ENCODE measurements at places on chromosomes 2 and 18.

DNA sequence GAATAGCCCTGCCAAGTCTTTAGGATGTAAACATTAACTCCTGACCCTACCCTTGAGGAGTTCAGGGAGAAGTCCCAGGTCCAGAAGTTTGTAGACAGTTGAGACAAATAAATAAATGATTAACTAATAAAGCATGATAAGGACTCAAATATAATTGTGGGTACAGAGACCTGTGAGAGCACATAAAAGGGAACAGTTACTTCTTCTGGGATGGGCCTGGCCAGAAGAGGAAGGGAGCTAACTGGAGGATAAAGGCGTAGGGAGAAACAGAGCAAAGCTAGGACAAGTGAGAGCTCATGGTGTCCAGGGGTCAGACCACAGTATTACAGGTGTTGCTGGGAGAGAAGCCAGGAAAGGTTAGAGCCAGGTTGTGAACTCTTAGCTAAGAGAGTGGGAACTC, 3.0 kb downstream of the LCLAT1 start:
- no peak for DNase-seq

- DNase-seq = no peak
Measured at GRCh38 chr2:185433824-185434223, 304.8 kb upstream of the FSIP2 start.

DNA sequence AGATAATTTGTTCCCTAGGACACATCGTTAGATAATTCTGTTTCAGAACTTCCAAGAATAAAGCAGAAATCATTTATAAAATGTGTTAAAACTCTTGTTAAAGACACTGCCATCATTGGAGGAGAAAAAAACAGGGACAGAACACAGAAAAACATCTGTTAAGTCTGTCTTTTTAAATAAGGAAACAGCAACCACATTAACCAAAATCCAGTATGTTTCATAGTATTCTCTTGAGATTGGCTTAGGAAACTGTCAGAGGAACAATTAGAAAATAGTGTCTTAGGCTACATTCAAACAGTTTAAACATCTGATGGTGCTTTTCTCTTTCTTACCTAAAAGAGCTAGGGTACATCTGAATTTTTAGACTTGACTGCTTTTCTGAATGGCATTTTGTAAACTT, 81.6 kb downstream of the PMS1 start:
- no peak for DNase-seq

DNA sequence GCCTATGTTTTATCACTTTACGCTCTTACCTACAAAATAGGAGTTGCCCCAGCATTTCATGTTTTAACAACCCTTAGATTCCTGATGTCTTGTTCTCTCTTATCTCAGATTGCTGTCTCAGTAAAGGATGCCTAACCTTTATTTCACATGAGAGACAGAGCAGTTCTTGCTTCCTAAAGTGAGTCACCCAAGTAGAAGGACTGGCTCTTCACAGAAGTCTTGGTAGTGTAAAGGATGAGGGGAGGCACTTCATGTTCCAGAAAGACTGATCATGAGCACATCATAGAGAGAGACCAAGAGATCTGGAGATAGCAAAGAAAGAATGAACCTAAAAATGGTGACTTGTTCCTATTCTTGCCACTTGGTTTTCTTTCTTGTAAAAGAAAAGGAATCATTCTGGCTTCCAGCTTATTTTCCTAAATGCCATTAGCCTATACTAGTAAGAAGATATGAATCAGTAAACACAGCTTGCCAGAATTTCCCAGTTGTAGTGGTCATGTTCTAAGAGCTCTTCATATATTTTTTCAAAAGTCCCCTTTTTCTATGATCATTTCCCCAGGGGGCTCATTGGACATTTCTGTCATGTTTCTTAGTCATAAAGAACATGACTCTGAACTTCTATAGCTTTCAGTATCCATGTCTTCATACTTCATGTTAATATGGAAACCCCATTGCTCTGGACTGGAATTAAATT, 54.9 kb downstream of the MAPRE2 start:
- no peak for DNase-seq

GRCh38 chr2:45192481-45192880, 183.2 kb upstream of the SIX2 start:
- no peak for DNase-seq

- DNase-seq = no peak
Measured at GRCh38 chr2:9179572-9180201, 26.9 kb upstream of the ASAP2 start.

DNA sequence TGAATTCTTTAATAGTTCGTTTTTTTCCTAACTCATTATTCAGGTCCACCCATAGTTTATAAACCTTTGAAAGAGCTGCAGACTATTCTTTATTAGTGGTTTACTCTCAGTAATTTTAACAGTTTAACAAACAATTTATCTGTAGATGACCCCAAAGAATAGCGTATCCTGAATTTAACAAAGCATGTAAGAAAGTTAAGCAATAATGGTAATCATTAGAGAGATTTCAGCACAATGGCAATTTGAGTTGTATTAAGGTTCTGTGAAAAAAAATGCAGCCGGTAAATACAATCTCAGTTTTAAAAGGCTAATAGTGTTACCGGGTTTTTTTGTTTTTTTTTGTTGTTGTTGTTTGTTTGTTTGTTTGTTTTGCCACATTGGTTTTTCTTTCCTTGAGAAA, 40.3 kb downstream of the RBM45 start:
- DNase-seq = no peak

Data from activated T-cell treated with anti-CD3 and anti-CD28 coated beads for 48 hours (primary cell).